ENCODE measurements at places on chromosomes 7 and 10. TPM values are rescaled to one million over a fixed set of nuclear protein-coding genes. Genes with fewer than 3 reads are reported as not detected.

The SRRM3 gene
- total RNA-seq = 0.21 TPM

- H3K36me3 ChIP-seq = no peaks in the 10 kb centered on the region
- DNase-seq = no peak
- no peaks in the 10 kb centered on the region for H3K4me1 ChIP-seq
Observed at GRCh38 chr10:71078454-71079145, 133.8 kb upstream of the UNC5B start.

- H3K4me1 ChIP-seq = peaks cover 44% of the 10 kb centered on the region
- peak overlapping the region; percentile 60 for H3K27ac ChIP-seq
- H3K4me3 ChIP-seq = peak overlapping the region; percentile 9
- peaks cover 13% of the 10 kb centered on the region for H3K36me3 ChIP-seq
- no peak for DNase-seq
- H3K27me3 ChIP-seq = no peaks in the 10 kb centered on the region
Observed at GRCh38 chr7:134992626-134993179, 6.4 kb downstream of the AGBL3 start.

The CPXM2 gene
- not detected for total RNA-seq

- no peaks in the 10 kb centered on the region for H3K36me3 ChIP-seq
- peaks cover 28% of the 10 kb centered on the region for H3K4me1 ChIP-seq
- no peaks in the 10 kb centered on the region for H3K27me3 ChIP-seq
- no peak for DNase-seq
- no peak overlapping the region for H3K27ac ChIP-seq
- no peak overlapping the region for H3K4me3 ChIP-seq
Observed at GRCh38 chr7:123204206-123204835, 4.6 kb upstream of the SLC13A1 start.

The LRRD1 gene
- total RNA-seq = not detected

DNA sequence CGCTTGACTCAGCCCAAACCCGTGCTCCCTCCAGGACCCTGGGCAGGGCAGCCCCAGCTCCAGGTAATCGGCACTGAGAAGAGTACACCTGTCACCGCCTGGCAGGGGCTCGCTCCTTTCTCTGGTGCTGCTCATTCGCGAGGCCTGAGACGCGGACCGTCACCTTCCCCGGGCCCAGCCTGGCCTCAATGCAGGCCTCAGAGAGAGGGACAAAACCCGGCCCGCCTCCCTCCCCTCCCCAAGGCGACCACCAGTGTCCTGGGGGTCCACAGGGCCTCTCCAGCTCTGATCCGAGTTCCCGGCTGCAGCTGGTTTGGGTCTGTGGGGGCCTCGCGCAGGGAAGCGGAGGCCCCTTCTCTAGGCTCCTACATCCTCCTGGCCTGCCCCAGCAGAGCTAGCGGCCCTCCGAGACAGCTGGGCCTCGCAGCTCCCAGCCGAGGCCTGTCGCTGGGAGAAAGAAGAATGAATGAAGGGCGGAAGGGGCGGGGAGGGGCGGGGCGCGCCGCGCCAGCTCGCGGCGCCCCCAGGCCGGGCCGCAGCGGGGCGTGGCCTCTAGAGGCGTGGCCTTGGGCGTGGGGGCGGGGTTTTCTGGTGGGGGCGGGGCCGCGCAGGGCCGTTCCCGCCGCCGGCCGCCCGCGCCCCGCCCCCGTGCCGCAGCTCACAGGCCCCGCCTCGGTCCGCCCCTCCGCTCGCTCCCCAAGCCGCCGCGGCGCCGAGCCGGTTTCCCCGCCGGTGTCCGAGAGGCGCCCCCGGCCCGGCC lies at the start of gene LIMK1:
LIMK1 (plus strand) TSS at position 688 of the 760 bp plus-strand sequence. CDS start 187 bp downstream, outside the sequence.
- no peaks in the 10 kb centered on the region for H3K27me3 ChIP-seq
- H3K4me3 ChIP-seq = peak within 1 kb of the TSS; percentile 86
- DNase-seq = peak; percentile 80
- H3K27ac ChIP-seq = peak within 1 kb of the TSS; percentile 66
- no peaks in the 10 kb centered on the region for H3K4me1 ChIP-seq

GRCh38 chr10:127458016-127458810 lies 90.9 kb upstream of the NPS start:
- H3K4me1 ChIP-seq = no peaks in the 10 kb centered on the region
- no peak overlapping the region for H3K4me3 ChIP-seq
- H3K27ac ChIP-seq = no peak overlapping the region
- no peaks in the 10 kb centered on the region for H3K36me3 ChIP-seq

The ABHD11 gene
- total RNA-seq = 67.7 TPM

DNA sequence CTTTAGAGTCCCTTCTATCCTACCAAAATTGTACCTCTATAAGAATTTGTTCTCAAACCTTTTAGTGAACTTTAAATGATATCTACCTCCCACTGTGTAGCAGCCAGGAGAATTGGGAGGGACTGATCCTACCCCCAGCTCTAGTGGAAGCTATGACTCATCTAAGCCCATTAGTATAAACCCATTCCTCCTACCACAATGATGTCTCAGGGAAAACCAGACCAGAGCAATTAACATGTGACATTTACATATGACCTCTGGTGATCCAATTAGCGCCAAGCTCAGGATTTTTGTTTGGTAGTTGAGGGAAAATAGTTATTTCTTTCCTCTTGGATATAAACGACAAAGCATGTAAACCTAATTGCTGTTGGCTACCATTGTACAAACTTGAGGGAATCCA lies 33.1 kb upstream of the R3HCC1L start:
- H3K27ac ChIP-seq = no peak overlapping the region
- no peaks in the 10 kb centered on the region for H3K4me1 ChIP-seq
- peaks cover 36% of the 10 kb centered on the region for H3K27me3 ChIP-seq
- H3K36me3 ChIP-seq = no peaks in the 10 kb centered on the region
- no peak overlapping the region for H3K4me3 ChIP-seq

The AOAH gene
- total RNA-seq = not detected

DNA sequence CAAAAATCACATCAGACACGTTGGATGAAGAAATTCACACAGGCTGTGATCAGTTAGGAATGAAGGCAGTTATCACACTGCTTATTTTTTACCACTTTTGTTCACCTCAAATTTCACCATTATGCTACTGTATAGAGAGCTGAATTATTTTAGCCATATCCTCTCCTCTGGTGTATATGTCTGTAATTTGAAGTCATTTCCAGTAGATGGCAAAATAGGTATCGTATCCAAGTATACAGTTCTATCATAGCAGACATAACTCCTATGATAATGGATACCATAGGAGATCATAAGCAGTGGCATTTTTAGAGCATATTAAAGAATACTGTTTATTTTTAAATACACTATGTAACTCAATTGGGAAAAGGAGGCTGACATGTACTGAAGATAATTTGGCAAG lies 909.7 kb downstream of the DNAJB9 start:
- no peaks in the 10 kb centered on the region for H3K4me1 ChIP-seq
- no peak overlapping the region for H3K27ac ChIP-seq
- H3K27me3 ChIP-seq = no peaks in the 10 kb centered on the region
- H3K4me3 ChIP-seq = no peak overlapping the region

The CDNF gene
- 2.4 TPM for total RNA-seq

The SCART1 gene
- 2.2 TPM for total RNA-seq

- peaks cover 10% of the 10 kb centered on the region for H3K4me1 ChIP-seq
- H3K4me3 ChIP-seq = no peak overlapping the region
- H3K27me3 ChIP-seq = peaks cover 14% of the 10 kb centered on the region
- no peak for DNase-seq
- peaks cover 12% of the 10 kb centered on the region for H3K36me3 ChIP-seq
Observed at GRCh38 chr7:158953912-158954311, 97.6 kb downstream of the DYNC2I1 start.

DNA sequence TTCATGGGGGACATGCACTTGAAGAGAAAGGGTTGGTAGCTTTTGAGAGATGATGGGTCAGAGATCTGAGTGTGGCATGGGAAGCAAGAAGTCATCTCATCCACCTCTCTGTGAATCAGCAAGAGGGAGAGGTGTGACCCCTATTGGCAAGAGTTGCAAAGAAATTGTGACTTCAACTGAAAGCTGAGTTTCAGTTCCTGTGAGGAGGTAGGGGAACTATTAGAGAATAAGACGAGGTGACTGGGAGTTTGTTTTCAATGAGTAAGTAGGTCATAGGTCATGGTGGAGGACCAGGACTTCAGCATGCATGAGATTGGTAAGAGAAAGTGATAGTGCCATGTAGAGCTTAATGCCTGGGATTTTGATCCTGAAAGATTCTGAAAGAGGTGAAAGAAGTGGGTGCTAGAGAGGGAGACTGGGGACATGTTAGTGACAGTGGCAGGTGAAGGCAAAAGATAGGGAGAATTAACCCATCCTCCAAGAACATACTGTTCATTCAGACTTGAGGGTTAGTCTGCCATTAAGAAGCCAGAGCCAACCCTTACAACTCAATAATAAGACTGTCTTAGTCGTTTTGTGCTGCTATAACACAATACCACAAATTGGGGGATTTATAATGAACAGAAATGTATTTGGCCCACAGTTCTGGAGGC lies 75.5 kb upstream of the CAPZA2 start:
- DNase-seq = peak; percentile 24
- H3K36me3 ChIP-seq = peaks cover 15% of the 10 kb centered on the region
- no peak overlapping the region for H3K4me3 ChIP-seq
- H3K27me3 ChIP-seq = no peaks in the 10 kb centered on the region

- H3K27ac ChIP-seq = no peak overlapping the region
- H3K4me3 ChIP-seq = no peak overlapping the region
- peaks cover 14% of the 10 kb centered on the region for H3K4me1 ChIP-seq
- H3K36me3 ChIP-seq = peaks cover 10% of the 10 kb centered on the region
- no peak for DNase-seq
Observed at GRCh38 chr7:24697416-24697815, 59.8 kb downstream of the GSDME start.

DNA sequence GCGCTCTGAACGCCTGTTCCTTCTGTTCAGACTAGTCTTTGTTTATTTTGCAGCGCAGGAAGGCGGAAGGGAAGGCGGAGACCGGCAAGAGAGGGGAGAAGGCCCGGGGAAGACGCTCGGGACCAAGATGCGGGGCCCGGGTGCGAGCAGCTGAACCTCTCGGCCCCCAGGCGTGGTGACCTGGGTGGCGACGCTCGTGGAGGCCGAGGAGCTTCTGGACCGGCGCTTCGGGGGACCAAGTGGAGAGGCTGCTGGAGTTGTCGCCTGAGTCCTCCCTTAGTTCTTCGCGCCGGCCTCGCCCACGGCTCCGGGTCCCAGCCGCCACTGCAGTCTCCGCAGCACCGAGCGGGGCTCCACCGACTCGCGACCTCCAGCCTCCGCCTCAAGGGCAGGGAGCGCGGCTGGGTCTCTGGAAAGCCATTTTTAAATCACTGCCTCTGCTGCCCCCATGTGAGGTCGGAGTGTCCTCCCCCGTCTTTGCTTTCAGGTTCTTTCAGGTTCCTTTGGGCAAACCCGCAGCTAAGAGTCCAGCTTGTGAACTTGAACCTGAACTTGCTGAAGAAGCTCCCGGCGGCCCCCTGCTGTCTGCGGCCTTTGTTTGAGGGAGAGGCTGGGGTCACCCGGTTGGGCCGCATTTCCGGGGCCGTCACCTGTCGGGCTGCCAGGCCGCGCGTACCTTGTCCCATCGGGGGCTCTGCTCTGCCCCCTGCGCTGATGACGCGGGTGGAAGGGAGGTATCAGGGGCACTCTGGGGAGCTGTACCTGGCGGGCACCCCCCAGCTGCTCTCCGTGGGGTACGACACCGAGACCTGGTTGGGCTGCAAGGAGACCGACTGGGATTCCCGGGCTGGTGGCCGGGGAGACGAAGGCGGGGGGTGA lies 136.0 kb downstream of the KIF20B start:
- peaks cover 12% of the 10 kb centered on the region for H3K36me3 ChIP-seq
- H3K27ac ChIP-seq = peak overlapping the region; percentile 34
- H3K4me1 ChIP-seq = peaks cover 8% of the 10 kb centered on the region
- H3K27me3 ChIP-seq = no peaks in the 10 kb centered on the region
- peak; percentile 4 for DNase-seq

The AOC1 gene
- 1.8 TPM for total RNA-seq

DNA sequence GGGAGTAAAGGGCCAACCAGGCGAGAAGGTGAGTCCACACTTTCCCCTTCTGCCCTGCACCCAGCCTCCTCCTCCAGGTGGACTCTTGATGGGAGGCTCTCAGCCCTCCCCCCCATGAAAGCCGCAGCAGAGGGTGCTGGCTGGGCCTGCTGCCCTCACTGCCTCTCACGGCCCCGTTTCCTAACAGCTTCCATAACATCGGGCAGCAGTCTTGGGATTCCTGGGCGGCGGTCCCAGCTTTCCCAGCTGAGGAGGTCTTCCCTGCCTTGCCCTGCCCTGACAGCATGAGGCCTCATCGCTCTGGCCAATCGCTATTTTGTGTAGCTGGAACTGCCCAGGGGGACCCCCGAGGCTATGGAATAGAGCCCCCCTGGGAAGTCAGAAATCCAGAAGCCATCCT lies 76.3 kb downstream of the COL13A1 start:
- H3K27me3 ChIP-seq = peaks cover 69% of the 10 kb centered on the region
- no peak for DNase-seq
- H3K4me3 ChIP-seq = no peak overlapping the region

GRCh38 chr7:106545275-106545674 lies 115.7 kb downstream of the CCDC71L start:
- no peaks in the 10 kb centered on the region for H3K27me3 ChIP-seq
- H3K4me3 ChIP-seq = no peak overlapping the region
- no peak overlapping the region for H3K27ac ChIP-seq
- peaks cover 19% of the 10 kb centered on the region for H3K4me1 ChIP-seq
- no peaks in the 10 kb centered on the region for H3K36me3 ChIP-seq
- no peak for DNase-seq

DNA sequence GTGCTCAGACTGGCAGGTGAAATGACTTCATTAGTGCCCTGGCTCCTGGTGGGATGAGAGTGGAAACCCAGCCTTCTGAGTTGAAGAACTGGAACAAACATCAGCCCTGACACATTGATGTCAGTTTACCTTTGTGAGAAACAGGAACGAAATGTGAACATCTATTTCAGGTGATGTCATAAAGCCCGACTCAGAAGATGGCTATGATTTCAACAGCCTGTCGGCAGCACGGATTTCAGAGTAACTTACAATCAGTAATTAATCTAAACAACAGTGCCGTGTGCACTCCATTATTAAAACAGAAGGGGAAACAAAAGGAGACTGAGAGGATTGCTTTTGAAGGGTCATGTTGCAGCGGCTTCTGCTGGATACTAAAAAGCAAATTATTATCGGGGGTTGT lies 243.2 kb downstream of the FRMD4A start:
- no peak overlapping the region for H3K4me3 ChIP-seq
- H3K36me3 ChIP-seq = no peaks in the 10 kb centered on the region
- H3K27ac ChIP-seq = no peak overlapping the region
- H3K27me3 ChIP-seq = no peaks in the 10 kb centered on the region
